Hindlimb muscle (tissue), 1 donor: ENCODE measurements at places on chromosomes 7 and 10.

DNA sequence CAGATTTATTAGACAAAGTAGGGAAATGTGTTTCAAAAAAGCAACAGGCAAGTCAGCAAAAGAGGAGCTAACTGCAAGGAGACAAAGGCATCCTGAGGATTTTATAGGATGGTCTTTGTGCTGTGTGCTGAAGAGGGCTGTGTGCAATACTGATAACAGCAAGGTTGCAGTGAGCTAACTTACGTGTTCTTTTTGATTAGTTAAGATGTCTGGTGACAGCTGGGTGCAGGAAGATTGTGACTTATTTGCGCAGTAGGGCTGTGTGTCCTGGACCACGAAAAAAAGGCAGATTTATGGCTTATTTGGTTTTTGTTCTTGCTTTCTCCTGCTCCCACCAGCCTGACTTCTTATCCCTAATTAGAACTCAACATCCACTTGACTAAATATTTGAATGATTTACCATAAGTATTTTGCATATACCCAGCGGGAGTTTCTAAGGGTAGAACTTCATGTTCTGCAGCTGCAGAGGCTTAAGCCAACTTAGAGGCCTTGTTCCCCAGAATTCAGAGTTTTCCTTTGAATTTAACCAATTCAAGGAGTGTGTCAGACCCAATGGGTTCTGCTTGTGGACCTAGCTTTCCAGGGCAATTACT, 119.0 kb downstream of the ANKRD26 start:
- DNase-seq = no peak

- no peak for DNase-seq
Observed at GRCh38 chr7:99083068-99083651, 60.7 kb downstream of the SMURF1 start.

- DNase-seq = no peak
Observed at GRCh38 chr7:100946766-100947365, 2.5 kb upstream of the MUC3A start.

DNA sequence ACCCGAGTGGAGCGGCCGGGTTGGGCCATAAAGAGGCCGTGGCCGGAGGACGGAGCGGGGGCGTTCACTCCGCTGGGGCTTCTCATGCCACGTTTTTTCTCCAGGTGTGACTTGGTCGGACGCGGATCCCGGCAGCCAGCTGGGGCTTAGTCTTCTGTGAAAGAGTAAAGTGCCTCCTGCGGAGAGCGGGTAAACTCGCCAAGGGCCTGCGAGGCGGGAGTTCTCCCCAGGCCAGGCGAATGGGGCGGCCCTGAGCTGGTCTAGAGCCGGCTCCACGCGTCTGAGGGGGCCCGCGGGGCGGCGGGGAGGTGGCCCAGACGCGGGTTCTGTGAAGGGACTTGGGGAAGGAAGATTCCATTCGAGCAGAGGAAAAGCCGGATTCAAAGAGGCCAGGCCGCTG, 86.3 kb upstream of the VIPR2 start:
- DNase-seq = no peak
